ENCODE measurements at places on chromosomes 1 and 21.

DNA sequence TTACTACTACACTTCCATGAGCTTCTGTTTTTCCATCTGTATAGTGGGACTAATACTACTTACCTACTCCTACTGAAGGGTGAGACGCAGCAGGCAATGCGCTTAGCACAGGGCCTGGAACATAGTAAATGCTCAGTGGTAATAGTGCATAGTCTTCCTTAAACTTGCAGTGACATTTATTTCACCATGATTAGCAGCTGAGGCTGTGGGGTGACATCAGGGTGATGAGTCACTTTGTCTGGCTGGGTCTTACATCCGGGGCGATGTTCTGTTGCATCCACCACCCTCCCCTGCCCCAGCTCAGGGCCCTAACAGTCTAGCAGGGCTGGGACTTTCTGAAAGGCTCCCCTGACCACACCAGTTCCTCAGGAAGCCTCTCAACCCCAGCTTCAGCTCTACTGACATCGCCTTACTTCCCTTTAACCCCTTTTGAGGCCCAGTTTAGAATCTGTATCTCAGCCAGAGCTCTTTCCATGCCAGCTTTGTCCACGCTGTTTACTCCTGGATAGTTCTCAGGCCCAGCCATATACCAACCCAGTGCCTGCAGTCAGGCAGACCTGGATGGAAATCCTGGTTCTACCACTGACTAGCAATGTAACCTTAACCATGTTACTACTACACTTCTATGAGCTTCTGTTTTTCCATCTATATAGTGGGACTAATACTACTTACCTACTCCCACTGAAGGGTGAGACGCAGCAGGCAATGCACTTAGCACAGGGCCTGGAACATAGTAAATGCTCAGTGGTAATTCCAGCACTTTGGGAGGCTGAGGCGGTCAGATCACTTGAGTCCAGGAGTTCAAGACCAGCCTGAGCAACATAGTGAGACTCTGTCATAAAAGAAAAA, 66.3 kb downstream of the CD58 start:
- peak; percentile 94 for DNase-seq

DNA sequence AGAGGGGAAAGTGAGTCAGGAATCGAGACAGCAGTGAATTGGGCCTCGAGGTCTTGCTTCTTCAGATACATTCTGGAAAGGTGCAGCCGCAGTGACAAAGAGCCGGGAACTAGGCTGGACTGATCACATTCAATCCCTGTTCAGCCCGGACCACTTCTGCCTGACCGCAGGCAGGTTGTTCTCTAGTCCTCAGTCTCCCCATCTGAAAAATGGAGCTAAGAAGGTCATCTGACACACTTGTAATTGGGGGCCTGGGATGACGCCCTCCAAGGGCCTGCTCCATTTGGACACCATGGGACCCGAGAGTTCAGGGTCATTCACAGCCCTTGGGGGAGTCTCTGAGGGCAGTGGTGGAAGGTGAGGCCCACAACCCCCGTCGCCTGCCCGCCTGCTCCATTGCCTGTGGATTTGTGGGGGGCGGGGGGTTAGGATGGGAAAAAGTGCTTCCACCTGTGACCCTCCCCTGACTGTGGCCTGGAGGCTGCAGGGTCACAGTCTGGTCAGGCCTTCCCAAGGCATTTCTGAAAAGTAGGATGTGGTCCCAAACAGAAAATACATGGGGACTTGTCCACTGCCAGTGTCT, 87.9 kb upstream of the CSF3R start:
- no peak for DNase-seq

DNA sequence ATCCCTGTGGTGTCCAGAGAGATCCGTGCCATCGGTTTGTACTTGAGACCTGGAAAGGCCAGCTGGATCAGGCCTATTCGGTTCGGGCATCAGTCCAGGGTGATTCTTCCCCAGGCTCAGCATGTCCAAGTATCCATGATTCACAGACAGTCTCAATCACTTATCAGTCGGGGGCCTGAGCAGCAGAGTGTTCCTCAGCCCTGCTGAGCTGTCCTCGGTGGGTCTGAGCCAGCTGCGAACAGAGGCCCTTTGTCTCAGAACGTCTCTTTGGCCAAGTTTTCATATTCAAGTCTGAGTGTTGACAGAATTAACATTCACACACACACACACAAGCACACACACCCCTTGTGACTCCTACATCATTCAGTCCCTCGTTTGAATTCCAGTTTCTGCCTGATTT, 33.4 kb upstream of the OSBPL9 start:
- DNase-seq, result no peak

DNA sequence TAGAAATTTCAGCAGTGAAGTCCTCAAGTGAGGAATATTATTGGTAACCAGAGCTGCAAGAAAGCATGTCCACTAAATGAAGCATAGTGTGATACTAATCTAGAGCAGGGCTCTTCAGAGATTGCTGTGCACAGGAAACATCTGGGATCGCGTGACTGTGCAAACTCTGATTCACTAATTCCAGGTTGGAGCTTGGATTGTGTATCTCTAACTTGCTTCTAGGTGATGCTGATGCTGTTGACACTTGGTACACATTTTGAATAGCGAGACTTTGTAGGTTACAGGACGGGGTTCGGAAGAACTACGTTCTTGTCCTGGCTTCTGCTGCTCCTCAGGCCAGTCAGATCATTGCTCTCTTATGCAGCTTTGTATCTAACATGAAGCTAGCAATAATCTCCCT, 66.5 kb downstream of the PRRX1 start:
- no peak for DNase-seq

DNA sequence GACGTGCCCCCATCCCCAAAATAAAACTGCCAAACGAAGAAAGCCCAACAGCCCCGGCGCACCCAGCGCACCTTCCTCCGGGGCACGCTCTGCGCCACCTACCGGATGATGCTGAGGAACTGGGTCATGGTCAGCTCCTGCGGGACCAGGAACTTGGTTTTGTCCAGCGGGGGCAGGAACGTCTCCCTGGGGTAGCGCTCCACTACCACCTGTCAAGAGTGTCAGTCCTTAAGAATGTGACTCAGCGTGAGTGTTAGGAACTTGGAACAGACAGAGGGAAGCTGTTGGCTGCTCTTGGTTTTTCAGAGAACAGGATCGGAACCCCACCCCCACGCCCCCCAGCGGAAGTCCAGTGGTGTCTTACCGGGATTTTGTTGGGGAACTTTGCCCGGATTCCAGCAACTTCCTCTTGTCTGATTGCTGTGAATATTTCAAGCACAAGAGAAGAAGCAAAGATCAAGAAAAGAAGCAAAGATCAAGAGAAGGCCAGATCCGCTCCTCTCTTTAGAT, 431 bp downstream of the MAP1LC3C start:
- peak; percentile 35 for DNase-seq

GRCh38 chr1:66346057-66346795, 187.7 kb upstream of the SGIP1 start:
- DNase-seq, result peak; percentile 53
